ENCODE measurements at places on chromosomes 6 and 20.

DNA sequence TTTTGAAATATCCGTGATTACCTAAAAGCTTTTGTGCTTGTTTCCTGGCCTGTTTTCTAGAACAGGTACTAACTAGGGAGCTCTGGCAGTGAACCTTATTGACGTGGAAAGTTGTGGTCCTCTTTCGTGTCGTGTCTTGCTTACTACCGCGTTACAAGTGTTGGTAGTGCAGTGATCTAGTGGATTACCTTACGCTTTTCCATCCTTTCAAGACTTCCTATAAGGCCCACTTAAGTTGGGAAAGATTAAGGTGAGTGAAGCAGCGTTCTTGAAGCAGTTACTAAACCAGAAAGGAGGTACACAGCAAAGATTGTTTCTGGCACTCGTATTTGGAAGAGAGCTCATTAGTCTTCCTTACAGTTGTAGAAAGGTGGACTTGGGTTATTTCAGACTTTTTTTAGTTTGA is 1.9 kb downstream of the PNRC1 start:
- no peak for DNase-seq

DNA sequence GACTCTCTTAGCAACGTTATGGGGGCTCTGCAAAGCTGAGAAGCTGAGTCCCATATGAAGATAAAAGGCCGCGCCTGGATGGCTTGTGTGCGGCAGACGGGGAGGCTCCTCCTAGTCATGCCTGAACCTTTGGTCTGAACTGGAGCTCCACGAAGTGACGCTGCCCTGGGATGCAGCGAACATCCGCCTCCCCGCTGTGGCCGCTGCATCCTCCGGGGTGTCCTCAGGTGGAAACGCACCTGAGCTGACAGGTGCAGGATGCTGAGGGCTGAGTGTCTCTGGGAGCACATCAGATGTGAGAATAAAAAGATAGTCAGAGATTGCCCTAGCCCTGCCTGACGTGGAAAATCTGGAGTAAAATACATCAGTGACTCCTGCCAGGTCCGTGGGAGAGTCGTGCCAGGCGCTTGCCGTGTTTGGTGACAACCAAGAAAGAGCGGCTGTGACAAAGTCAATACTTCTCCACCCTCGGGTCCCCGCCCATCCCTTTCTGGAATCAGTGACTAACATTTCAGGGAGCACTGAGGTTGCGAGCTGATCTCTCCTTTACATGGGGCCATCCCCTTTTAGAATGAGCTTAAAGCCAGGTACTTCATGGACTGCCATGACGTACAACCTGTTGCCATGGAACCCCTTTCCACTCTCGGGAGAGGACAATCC is 162.8 kb upstream of the AFDN start:
- DNase-seq: no peak

DNA sequence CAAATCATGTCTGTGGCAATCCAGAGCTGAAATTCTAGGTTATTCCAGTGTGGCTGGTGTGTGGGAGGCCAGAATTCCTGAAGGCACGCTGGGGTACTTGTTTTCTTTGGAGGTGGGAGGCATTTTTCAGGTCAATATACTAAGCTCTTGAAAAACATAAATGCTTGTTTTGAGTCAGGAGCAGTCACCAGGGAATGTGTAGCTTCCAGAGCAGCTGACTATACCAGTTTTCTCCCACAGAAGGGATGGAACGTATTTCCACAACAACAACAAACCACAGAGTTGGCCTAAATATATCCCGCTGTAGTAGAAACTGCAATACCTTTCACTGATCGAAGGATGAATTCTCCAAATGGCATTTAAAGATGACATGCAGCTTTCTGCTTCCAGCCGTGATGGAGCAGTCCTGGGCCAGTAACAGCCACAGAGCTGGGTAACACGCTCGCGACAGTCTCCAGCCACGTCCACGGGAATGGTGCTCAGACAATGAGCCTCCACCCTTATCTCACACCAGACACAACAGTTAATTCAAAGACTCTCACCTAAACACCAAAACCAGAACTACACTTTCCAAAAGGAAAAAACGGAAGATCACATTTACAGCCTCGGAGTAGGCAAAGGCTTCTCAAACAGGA is 23.2 kb downstream of the CHRNA4 start:
- no peak for DNase-seq

DNA sequence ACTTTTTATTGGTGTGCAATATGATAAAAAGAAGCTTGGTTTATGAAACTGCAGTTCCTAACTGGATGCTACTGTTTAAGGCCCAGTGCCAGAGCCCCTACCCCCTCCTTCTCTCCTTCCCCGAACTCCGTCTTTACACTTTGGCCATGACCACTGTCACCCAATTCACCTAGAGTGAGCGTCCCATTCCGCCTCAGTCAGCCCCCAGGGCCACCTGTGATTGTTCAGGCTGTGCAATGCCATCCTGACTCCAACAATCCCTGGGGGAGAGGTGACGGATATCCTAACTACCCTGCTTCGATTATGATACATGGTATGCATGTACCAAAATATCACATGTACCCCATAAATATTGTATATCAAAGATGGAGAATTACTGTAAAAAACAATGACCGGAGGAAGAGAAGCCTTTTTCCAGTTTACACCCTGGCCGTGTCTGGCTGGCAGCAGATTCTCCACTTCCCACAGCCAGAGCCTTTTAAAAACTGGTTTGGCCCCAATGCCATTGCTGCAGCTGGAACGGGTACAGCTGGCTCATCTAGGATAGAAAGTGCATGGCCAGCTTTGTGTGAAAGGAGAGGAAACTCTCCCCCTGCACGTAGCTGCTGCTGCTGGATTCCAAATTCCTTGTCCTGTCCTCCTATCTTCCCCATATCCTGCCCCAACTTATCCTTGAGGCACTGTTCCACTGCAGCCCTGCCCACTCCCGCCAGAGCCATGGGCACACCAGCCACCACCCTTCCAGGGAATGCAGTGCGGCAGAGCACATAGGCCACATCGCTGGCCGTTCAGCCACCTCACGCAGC is 99.7 kb downstream of the JPH2 start:
- DNase-seq: no peak

DNA sequence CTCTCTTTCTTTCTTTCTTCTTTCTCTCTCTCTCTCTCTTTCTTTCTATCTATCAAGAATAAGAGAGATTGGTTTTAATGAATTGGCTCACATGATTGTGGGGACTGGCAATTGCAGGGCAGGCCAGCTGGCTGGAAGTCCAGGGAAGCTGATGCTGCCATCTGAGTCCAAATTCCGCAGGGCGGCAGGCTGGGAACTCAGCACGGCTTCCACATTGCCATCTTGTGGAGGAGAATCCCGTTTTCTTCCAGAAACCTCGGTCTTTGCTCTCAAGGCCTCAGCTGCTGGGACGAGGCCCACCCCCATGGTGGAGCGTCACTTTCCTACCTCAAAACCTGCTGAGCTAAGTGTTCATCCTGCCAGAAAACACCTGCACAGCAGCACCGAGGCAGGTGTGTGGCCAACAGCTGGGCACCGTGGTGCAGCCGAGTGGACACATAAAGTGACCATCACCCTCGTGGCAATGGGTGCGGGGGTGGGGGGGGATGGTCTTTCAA is 58.8 kb upstream of the SLCO4A1 start:
- no peak for DNase-seq

DNA sequence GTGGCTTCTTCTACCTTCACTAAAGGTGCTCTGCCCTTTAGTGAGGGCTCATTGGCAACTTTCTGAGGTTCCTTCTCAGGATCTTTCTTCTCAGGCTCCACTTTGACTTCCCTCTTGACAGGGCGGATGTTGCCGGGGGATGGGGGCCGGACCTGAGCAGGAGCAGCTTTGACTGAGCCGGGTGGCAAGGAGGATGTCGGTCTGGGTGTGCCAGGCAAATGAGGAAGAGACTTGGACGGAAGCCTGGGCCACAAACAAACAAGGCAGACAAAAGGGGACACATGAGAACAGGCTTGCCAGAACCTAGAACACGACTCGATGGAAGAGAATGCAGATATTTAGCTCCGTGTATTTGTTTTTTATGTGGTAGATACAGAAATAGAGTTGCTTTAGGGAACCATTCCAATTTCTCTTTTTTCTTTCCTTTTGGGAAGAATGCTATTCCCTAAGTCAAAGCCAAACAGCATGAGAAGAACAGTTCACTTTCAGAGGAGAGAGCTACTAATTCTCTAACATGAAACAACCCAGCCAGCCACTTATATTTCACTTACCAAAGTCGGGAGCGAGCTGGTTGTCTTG is 76.2 kb upstream of the BCLAF1 start:
- DNase-seq: no peak

DNA sequence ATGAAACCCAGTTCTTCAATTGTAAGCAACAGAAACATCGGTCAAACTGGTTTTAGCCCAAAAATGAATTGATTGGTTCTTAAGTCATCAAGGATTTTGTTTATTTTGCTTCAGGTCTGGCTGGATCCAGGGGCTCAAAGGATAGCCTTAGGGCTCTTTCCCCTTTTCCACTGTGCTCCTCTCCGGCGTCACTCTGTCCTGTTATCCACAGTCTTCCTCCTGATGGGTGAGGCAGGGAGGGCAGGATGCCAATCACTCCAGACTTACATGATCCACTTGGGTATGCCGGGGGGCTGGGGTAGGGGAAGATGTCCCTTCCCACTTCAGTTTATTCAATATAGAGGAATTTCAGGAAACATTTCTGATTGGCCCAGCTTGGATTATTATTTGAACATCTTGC is 40.0 kb downstream of the PLAGL2 start:
- DNase-seq: no peak

GRCh38 chr20:37697314-37697713 is 3.5 kb downstream of the CTNNBL1 start:
- no peak for DNase-seq

GRCh38 chr20:50123418-50123817 is 10.5 kb upstream of the UBE2V1 start:
- DNase-seq: no peak

DNA sequence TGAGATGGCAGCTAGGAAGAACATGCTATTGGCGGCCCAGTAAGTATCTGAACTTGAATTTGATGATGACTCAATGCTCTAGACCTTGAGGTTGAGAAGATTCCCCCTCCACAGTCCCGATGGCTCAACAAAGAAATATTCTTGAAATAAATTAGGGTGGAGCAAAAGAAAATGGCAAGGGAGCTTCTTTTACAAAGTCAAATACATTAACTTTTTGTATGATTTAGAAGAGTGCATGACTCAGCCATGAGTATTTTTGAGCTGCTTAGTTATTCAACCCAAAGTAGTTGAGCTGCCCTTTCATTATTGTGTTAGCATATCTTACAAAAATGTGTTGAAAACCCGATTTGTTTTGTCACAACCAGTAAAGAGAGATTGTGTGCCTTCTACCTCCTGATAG is 7.6 kb downstream of the TFAP2C start:
- peak; percentile 75 for DNase-seq

- no peak for DNase-seq
These were observed 29.1 kb downstream of the TXLNB start for GRCh38 chr6:139262519-139263300.

- no peak for DNase-seq
These were observed 31.5 kb downstream of the MAFB start for GRCh38 chr20:40657526-40657925.

DNA sequence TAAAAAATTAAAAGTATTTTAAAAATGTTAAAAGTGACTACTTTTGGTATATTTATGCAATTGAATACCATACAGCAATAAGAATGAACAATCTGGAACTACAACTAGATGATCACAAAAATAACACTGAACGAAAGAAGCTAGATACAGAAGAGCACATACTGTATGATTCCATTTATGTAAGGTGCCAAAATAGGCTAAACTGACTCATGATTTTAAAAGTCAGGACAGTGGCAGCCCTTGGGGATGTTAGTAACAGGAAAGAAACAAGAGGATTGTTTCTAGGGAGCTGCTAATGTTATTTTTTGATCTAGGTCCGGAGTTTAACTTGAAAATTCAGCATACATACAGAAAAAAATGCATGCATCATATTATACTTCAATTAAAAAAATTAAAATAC is 42.3 kb downstream of the KIF13A start:
- no peak for DNase-seq

Data from fibroblast of skin of left biceps (primary cell).